ENCODE measurements at places on chromosomes 5 and 9.

DNA sequence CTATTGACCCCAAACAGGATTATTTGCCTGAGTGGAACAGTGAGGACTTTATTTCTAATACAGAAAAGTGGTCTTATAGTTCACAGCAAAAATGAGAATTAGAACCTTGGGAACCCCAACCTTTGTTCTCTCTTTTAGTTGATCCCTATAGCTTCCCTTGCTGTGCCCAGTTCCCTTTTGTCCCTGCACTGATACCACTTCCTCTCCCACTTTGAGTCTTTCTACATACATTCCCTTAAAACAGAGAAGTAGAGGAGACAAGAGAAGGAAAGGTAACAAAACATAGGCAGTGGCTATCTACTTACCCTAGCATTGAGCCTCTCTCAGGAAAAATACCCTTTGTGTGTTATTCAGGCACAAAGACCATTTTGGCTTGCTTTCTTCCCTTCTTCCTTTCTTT lies 246.4 kb downstream of the FAM114A2 start:
- no peak for DNase-seq

DNA sequence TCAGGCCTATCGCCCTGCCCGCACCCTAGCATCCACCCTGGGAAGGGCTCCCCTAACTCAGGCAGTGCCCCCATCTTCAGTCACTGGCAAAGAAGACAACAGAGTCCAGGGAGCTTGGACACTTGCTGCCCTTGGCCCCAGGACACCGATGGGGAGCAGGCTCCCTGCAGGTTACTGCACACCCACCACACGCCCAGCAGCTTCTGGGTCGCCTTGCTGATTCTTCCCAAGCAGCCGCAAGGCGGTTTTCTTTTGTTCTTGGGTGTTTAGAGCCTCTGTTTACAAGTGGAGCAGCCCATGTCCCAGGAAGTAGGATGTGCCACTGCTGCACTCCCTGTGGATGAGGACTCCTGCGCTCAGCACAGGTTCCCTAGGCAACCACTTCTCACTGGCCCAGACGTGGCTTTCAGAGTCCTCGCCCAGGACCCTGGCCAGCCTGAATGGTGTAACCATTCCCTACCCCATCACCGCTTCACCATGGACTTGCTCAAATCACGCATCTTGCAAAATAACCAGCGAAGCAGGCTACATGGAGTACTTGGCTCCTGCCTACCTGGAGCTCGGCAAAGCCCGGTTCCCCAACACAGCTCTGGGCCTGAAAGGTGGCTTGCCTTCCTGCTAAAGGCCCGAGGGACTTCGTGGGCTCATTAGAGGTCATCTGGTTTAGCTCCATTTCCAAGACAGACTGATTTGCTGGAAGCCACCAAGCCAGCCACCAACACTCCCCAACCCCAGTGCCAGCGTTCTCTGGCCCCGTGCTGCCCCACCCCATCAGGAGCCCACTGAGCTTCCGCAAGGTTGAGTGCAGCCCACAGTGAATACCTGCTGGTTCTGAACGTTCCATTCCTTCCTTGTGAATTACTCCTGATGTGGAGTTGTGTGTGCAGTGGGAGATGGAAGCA lies 60.0 kb downstream of the PSMB7 start:
- DNase-seq = no peak

DNA sequence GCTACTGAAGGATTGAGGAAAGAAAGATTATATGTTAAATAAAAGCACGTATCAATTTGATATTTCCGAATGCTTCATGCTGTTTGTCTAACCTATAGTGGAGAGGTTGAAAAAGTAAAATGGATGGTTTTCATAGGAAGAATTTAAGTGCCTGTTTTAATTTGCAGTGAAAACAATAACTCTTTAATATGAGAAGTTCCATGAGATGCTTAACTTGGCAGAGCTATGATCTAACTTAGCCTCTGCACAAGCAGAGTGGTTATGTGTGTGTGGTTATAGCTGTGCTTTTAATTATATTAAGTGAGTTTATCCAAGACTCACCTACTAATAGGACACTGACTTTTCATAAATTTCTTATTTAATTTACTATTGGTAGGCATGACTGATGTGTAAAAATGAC lies 57.4 kb downstream of the AOPEP start:
- no peak for DNase-seq

- no peak for DNase-seq
Observed at GRCh38 chr9:79661279-79661678, 89.5 kb downstream of the TLE4 start.

- DNase-seq = no peak
Observed at GRCh38 chr9:110283751-110284150, 27.4 kb upstream of the TXN start.

GRCh38 chr5:39399135-39400036 lies 25.4 kb downstream of the DAB2 start:
- DNase-seq = peak; percentile 99
